ENCODE measurements at places on chromosomes 3 and 15. TPM values are rescaled to one million over a fixed set of nuclear protein-coding genes. Genes with fewer than 3 reads are reported as not detected.

VWA5B2 gene
- 0.29 TPM for polyA plus RNA-seq

SLC12A1 gene
- polyA plus RNA-seq: 433 TPM

- no peak for DNase-seq
These were observed 7.4 kb downstream of the CHRD start for GRCh38 chr3:184387174-184387714.

DNA sequence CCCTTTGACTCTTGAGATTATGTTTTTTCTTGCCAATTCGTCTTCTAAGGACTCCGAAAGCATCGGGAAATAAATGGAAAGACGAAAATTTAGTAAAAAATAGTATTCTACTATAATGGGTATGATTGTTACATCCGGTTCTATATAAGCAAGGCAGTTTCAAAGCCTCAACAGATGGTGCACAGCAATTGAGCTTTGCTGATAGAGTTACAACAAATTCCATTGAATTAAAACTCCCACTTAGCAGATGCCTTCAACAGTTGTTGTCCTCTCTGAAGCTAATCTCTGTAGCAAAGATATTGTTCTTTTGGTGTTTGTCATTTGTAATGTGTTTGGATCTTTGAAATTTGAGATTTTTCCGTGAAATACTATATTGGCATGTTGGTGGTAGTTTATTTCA is 16.1 kb upstream of the GHSR start:
- DNase-seq: no peak

DNA sequence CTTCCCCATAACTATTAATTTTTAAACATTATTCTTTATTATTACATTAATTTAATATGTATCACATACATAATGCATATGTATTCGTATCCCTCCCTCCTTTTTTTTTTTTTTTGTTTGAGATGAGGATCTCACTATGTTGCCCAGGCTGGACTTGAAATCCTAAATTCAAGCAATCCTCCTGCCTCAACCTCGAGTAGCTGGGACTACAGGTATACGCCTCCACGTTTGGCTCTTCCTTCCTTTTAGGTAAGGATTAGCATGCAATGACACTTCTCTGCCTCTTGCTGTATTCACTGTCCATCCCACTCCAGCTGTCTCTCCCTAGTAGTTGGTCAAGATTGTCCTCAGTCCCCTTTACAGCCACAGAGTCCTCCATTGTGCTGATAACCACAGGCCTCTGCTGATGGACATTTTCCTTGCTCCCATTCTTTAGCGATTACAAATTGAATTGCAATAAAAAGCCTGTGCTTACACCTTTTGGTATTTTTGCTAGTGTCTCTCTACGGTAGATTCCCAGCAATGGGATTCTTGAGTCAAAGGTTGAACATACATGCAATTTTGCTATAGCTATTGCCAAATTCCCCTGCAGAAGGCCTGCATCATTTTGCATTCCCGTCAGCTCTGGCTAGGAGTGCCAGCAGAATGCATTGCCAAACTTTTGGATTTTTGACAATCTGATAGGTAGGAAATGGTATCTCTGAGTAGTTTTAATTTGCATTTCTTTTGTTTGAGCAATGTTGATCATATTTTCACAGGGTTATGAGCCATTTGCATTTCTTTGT is 156.6 kb downstream of the SMAD6 start:
- no peak for DNase-seq

DNA sequence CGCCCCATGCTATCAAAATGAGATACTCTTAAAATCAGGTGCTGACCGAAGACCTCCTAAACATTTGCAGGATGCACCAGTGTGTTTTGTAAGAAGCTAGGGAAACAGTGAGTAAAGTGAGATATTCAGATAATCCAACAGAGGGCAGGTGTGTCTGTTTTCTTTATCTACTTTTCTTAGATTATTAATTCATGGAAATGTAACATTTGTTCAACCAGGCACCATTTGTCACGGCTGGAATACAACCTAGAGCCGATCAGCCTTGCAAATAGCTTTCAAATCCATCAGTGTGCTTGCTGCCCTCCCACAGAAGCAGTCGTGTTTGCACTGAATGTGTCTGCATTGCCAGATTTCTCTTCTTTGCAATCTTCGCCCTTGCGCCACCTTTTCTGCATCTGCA is 201.9 kb upstream of the CHRM5 start:
- no peak for DNase-seq

Measured in left renal pelvis (tissue), 4 donors.